Hair follicle dermal papilla cell (primary cell): ENCODE measurements at places on chromosomes 7 and 10. TPM values are rescaled to one million over a fixed set of nuclear protein-coding genes. Genes with fewer than 3 reads are reported as not detected.

Gene NUP42
- 21.9 and 40.1 TPM in 2 replicates for total RNA-seq

Gene MACROH2A2
- 10.2 and 11.8 TPM in 2 replicates for total RNA-seq

Gene TFPI2
- 1.9 and 2.8 TPM in 2 replicates for total RNA-seq

Gene CRHR2
- not detected in 2 replicates for total RNA-seq

Gene RAMP3
- 0.24 TPM in 1 of 2 replicates, not detected in the other for total RNA-seq

Gene FGFR2
- 23.0 and 24.2 TPM in 2 replicates for total RNA-seq

Gene CCL24
- total RNA-seq = not detected in 2 replicates

Gene PRPS1L1
- total RNA-seq = not detected in 2 replicates

Gene MMD2
- not detected in 2 replicates for total RNA-seq

Gene UBE2D1
- 17.8 and 19.1 TPM in 2 replicates for total RNA-seq

Gene DKK1
- 5.5 and 11.9 TPM in 2 replicates for total RNA-seq

Gene AOAH
- not detected in 2 replicates for total RNA-seq

Gene CPXM2
- 16.8 and 30.5 TPM in 2 replicates for total RNA-seq

Gene MUC3A
- total RNA-seq = not detected in 2 replicates

Gene IDI2
- total RNA-seq = not detected in 2 replicates

Gene SORBS1
- 0.49 TPM in 2 replicates for total RNA-seq

Gene NUTM2E
- total RNA-seq = not detected in 2 replicates

Gene TBC1D12
- 15.2 and 16.9 TPM in 2 replicates for total RNA-seq

Gene SRGN
- 132 and 137 TPM in 2 replicates for total RNA-seq

Gene LRRC18
- not detected in 2 replicates for total RNA-seq

Gene CH25H
- 48.0 and 83.4 TPM in 2 replicates for total RNA-seq

Gene NCAPG2
- total RNA-seq = 8.3 and 14.7 TPM in 2 replicates

Gene CYP51A1
- total RNA-seq = 252 and 270 TPM in 2 replicates

Gene OPN1SW
- not detected in 2 replicates for total RNA-seq

Gene FAM171A1
- total RNA-seq = 18.2 and 22.1 TPM in 2 replicates

Gene ADAP1
- total RNA-seq = 0.16 and 0.97 TPM in 2 replicates

Gene ITGB8
- total RNA-seq = 16.1 and 17.5 TPM in 2 replicates

Gene PRSS1
- not detected in 2 replicates for total RNA-seq

Gene CEP55
- 2.9 and 4.9 TPM in 2 replicates for total RNA-seq

Gene SMO
- total RNA-seq = 11.7 and 17.7 TPM in 2 replicates

Gene TRIM73
- total RNA-seq = 0.24 and 1.1 TPM in 2 replicates

Gene NUB1
- 35.0 and 38.7 TPM in 2 replicates for total RNA-seq

Gene DOCK4
- 55.7 and 65.7 TPM in 2 replicates for total RNA-seq

Gene ATG9B
- total RNA-seq = under 0.01 and 0.16 TPM in 2 replicates

Gene FRMD4A
- 12.1 and 20.3 TPM in 2 replicates for total RNA-seq

Gene PARD3
- total RNA-seq = 37.4 and 45.8 TPM in 2 replicates

Gene GSTO2
- total RNA-seq = 0.85 and 3.4 TPM in 2 replicates

Gene BAIAP2L1
- total RNA-seq = 5.8 and 6.7 TPM in 2 replicates

Gene ADAM12
- total RNA-seq = 102 and 168 TPM in 2 replicates

Gene STEAP1
- 44.4 and 50.0 TPM in 2 replicates for total RNA-seq

Gene ERVW-1
- not detected in 2 replicates for total RNA-seq

Gene HABP2
- under 0.01 TPM in 1 of 2 replicates, not detected in the other for total RNA-seq

Gene PPP1R17
- not detected in 2 replicates for total RNA-seq

Gene LRRD1
- total RNA-seq = 0.16 TPM in 1 of 2 replicates, not detected in the other

Gene MMP21
- total RNA-seq = 0.12 TPM in 1 of 2 replicates, not detected in the other

Gene CPN1
- not detected in 2 replicates for total RNA-seq
